Left renal pelvis (tissue), 4 donors: ENCODE measurements at places on chromosomes 13 and 19.

DNA sequence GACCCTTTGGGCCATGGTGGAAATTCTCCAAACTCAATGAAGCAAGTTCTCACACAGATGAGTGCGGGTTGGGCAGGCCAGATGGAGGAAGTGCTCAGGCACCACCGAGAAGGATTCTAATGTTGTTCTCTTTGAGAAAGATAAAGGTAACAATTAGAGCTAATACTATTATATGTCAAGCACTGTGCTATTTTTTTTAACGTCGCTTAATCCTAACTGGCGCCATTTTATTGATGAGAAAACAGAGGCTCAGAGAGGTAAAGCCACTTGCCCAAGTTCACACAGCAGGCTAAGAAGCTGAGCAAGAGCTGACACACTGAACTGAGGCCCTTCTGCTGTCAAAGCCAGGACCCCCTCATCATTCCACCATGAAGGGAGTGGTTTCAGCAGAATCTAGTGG lies 1.0 kb downstream of the FBL start:
- no peak for DNase-seq

DNA sequence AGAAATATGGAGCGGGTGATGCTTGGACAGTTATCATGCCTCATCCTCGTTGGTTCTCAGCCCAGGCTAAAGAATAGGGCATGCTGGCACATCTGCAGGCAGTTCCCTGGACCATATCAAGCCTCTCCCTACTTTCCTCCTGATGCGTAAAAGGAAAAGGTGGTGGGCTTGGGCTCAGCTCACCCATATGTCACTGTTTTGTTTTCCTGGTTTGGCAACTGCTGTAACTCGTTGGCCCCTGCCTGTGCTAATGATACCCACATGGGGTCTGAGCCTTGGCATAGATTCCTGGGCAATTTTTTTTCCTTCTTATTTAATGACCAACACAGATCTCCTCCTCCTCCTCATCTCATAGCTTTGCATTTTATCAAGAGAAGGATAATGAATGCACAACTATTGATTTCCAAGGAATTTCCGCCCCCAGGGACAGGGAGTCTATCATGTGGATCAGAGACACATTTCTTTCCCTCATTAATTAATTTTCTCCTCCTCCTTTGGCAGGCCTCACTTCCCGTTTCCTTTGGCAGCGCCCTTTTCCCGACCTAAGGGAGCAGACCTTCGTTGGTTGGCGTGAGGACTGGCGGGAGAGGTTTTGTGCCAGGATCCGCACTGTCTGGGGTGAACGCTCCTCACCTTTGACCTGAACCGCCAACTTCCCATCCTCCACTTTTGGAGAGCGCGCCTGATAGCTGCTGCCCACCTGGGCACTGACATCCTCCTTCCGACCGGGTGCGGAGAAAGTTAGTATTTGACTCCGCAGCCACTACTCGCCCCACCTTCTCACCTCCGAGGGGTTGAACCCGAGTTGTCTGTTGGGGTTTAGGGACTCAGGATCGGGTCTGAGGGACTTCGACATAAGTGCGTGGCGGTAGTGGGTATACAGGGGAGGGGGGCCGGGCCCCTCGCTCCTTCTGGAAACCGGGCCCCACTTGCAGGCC lies 3.4 kb upstream of the POU4F1 start:
- no peak for DNase-seq

GRCh38 chr19:47269596-47269995 lies 5.1 kb upstream of the INAFM1 start:
- DNase-seq, result no peak

DNA sequence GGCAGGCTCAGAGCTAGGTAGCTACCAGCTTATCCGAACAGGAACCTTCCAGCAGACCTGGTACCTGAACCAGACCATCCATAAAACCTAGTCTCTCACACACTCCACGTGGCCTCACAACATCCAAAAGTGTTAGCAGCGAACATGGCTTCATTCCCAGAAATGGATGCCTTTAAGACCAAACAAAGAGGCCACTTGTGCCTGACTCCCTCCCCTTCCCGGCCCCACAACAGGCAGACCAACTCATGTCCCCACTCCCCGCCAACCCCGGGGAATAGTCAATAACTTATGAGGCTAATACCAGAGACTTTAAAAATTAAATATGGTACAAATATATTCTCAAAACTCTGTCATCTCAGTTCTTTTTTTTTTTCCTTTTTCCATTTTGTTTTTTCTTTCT lies 46.2 kb downstream of the ZNF557 start:
- DNase-seq, result no peak

GRCh38 chr19:33261511-33262189 lies 36.0 kb upstream of the SLC7A10 start:
- DNase-seq, result no peak

DNA sequence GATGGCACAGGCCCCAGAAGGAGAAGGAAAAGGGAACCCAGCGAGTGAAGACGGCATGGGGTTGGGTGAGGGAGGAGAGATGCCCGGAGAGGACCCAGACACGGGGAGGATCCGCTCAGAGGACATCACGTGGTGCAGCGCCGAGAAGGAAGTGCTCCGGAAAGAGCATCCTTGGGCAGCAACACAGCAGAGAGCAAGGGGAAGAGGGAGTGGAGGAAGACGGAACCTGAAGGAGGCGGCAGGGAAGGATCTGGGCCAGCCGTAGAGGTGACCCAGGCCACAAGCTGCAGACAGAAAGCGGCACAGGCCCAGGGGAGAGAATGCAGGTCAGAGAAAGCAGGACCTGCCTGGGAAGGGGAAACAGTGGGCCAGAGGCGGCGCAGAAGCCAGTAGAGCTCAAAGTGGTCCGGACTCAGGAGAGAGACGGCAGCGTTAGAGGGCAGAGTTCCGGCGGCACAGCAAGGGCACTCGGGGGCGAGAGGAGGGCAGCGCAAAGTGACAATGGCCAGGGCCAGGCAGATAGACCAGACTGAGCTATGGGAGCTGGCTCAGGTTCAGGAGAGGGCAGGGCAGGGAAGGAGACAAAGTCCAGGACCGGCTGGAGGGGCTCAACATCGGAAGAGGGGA lies 1.1 kb downstream of the PPP1R12C start:
- no peak for DNase-seq

DNA sequence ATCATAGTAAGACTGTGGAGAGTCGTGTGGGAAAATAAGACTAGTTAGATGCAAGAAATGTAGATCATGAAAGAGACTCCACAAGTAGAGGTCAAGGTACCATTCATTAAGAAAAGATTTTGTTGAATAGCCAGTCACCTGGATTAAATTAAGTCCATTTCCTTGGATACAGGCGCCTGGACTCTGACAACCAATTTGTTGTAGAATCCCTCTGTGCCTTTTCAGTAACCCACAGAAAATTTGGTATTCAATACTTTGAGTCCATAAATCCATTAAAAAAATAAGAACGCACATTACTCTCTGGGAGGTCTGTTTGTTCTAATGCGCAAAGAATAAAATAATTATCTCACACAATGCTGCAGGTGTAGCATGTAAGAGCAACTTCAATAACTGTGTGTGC lies 469.4 kb downstream of the KLF12 start:
- no peak for DNase-seq

- DNase-seq, result no peak
Measured at GRCh38 chr19:5030822-5031221, 61.9 kb downstream of the KDM4B start.

GRCh38 chr19:39122934-39123731 lies 2.5 kb upstream of the PAK4 start:
- DNase-seq, result no peak

- DNase-seq, result no peak
Measured at GRCh38 chr19:41206926-41207750, 11.9 kb upstream of the AXL start.

DNA sequence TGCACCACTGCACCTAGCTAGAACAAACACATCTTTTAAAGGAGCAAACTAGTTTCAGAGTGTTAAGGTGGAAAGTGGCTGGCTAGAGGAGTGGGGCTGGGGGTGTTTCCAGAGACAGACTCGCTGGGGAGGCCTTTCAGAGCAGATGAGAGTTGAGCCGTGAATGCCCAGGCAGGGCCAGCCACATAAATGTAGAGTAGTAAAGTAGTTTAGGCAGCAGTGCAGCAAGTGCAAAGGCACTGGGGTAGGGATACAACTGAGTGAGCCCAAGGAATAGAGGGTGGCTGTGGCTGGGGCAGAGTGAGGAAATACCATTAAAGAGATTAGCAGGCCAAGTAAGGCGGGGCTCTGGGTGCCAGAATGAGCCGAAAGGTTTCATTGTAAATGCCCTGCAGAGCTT lies 72.0 kb downstream of the ALOX5AP start:
- DNase-seq, result no peak

GRCh38 chr19:50459638-50460037 lies 16.7 kb upstream of the EMC10 start:
- DNase-seq, result no peak

- DNase-seq, result no peak
Measured at GRCh38 chr19:35870798-35871197, 2.4 kb downstream of the APLP1 start.

DNA sequence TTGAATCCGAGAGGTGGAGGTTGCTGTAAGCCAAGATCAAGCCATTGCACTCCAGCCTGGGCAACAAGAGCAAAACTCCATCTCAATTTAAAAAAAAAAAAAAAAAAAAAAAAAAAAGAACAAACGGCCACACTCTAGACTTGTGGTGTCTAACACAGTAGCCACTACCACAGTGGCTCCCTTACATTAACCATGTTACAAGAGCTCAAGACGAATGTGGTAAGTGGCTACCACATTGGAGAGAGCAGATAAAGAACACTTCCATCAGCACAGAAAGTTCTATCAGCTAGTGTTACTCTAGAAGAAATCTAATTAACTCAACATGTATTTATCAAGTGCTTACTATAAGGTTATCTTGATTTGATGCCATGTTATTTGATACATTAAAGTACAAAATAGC lies 11.5 kb downstream of the XPO4 start:
- no peak for DNase-seq

DNA sequence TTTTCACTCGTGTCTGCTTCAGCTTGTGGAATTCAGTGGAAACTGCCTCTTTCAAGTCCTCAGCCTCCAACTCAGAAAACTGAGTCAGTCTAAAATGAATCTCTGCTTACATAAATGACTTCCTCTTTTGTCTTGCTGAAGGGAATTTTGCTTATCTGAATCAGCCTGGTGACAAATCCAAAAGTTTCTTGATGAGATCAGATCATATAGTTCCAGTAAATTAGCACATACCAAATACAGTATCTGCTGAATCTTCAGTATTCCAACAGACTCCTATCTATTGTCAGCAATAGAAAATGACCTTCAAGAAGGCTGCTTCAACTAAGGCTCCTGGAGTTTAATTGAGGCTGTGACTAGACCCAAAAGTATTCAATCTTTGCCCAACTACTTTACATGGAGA lies 290.0 kb downstream of the MZT1 start:
- DNase-seq, result no peak

DNA sequence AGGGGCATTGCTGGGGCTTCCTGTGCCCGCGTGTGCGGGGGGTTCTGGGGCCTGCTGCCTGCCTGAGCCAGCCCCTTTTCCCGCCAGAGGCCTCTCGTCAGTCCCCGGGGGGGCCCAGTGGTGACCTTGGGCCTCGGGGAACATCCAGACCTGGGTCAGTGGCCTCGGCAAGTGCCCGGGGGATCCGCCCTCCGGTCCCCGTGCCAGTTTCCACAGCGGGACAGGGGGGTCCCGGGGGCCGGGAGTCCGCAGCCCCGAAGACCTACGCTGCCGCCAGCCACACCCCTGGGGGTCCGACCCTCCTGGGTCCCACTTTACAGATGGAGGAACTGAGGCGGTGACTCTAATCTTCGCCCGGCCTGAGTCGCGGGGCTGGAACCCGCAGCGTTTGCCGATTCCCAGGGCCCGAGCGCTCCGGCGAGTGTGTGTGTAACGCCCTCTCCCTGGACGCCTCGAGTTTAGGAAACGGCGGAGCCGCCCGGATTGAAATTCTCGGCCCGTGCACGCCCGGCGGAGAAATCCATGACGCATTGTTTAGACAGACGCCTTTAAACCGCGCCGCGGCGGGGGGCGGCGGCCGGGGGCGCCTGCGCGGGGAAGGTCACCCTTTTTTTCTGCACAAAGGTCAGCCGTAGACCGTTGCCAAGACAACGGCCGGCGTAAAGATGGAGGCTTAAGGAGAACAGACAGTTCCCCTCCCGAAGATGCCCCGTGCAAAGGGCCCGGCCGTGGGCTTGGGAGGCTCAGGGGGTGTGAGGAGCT lies 39.3 kb downstream of the EFNA2 start:
- DNase-seq, result peak; percentile 38

- DNase-seq, result no peak
Measured at GRCh38 chr13:37369616-37370015, 229.0 kb downstream of the POSTN start.

- no peak for DNase-seq
Measured at GRCh38 chr19:6876748-6877147, 10.6 kb upstream of the ADGRE1 start.

DNA sequence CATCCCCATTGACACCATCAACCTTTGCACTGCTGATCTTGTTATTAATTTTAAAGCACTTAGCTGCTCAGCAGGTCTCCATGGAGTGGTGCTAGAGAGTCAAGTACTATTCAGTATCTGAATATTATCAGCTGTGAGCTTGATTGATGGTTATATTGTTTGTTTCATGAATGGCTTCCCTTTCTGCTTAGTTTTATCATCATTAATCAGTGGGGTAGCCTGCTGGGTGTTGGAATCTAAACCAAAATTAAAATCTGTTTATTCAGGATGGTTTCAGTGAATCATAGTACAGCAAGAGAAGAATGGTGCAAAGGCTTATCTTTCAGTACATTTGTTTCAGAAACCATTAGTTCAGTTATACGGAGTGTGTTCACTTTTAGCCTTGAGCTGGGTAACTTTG lies 42.5 kb upstream of the SCEL start:
- DNase-seq, result no peak

DNA sequence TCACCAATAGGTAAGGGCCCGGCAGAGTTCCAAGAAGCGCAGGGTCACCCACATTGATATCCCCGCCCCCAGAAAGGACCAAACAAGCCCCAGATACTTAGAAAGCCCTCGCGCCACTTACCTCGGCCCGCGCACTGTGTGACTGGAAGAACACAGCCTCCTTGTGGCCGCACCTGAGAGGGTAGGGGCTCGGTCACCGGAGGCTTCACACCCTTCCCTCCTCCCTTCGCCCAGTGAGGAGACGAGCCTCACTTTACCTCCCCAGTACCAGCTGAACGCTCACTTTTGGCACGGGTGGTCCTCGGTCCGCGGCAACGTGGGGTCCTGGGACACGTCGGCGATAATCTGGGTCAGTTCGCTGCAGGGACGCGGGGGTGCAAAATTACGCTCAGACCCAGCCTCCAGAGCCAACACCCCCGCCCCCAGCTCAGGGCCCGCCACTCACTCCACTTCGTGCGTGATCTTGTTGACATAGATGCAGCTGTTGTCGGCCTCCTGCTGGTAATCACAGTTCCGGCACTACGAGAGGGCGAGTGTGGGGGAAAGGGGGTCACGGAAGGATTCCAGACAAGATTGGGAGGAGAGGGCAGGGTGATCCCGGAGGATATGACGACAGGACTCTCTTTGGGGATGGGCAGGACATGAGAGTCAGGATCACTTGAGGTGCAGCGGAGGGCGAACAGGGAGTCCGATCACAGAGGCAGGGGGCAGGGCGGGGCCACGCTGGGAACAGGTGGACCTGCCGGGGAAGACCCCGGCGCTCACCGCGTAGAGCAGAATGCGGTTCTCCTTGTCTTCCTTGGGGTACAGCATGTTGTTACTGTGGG lies 568 bp downstream of the POLR2I start:
- DNase-seq, result no peak
